ENCODE measurements at places on chromosomes 2 and 18. TPM values are rescaled to one million over a fixed set of nuclear protein-coding genes. Genes with fewer than 3 reads are reported as not detected.

DNA sequence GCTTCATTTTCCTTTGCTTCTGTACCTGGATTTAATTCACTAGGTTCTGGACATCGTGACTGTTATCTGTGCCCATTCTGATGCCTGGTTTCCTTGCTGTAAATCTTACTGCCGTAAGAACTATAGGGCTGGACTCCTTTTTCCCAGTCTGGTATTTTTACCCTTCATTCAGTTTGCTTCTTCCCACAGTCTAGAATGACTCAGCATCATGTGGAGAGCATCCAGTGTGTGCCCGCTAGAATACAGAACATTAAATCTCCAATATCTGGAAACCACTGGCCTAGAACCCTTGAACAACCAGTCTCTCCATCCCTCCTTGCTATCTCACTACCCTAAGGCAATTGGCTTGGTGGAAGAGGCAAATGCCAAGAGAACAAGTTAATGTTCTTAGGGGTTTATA lies 1075.4 kb upstream of the ZEB2 start:
- no peak for DNase-seq

- no peak for DNase-seq
Observed at GRCh38 chr18:13550418-13551304, 175.7 kb downstream of the FAM210A start.

- DNase-seq, result peak; percentile 17
Observed at GRCh38 chr2:160918906-160919503, 241.2 kb upstream of the TANK start.

- no peak for DNase-seq
Observed at GRCh38 chr18:59420244-59420643, 61.2 kb upstream of the LMAN1 start.

Gene CD8B2
- total RNA-seq, result not detected

GRCh38 chr18:61277808-61278207 lies 55.4 kb upstream of the CDH20 start:
- no peak for DNase-seq

DNA sequence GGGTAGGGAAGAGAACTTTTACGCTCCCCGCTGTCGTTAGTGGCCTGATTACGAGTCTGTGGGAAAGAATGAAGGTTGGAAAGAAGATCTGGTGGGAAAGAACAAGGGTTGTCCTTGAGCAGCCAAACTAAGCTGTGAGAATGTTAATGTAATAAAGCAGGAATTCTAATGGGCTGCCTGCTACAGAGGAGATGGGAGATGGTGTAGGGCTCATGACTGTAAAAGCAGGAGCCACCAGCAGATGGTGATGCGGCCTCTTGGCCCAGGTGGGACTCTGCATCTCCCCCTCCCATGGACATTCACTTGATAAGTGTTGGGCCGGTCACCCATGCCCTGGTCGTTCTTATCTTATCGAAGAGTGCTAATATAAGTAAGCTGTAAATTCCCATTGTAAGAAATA lies 150.0 kb downstream of the NEDD4L start:
- DNase-seq, result no peak

Gene GAL3ST2
- not detected for total RNA-seq

DNA sequence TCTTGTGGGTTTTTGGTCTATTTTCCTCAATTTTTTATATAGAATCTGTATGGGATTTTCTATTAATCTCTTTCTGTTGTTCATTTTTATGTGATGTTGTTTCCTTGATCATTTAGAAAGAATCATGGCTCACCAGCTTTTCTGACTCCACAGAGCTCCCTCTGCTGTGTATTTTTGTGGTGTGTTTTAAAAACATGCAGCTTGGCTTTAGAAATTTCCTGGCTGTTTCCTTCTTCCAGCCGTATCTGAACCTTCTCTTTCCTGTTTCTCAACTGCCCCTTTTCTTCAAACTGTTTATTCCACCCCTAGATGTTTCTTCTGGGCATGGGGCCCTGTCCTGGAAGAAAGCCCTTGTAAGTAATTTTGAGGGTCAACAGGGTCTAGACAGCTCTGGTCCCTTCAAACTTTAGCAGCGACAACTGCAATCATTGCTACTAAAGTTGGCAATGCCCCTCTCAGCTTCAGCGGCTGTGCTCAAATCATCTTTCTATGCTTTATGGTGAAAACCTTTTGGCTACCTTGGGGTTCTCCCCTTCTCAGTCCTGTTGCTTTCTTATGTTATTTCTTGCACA lies 17.6 kb upstream of the COPS8 start:
- DNase-seq, result no peak

GRCh38 chr18:76846217-76846616 lies 23.9 kb downstream of the ZNF236 start:
- no peak for DNase-seq

Gene TTN
- total RNA-seq, result 6,577 TPM

Gene SLC5A7
- total RNA-seq, result not detected

Gene SPP2
- not detected for total RNA-seq

GRCh38 chr2:218806346-218806978 lies 24.5 kb downstream of the CYP27A1 start:
- DNase-seq, result peak; percentile 88

Gene VSNL1
- not detected for total RNA-seq

DNA sequence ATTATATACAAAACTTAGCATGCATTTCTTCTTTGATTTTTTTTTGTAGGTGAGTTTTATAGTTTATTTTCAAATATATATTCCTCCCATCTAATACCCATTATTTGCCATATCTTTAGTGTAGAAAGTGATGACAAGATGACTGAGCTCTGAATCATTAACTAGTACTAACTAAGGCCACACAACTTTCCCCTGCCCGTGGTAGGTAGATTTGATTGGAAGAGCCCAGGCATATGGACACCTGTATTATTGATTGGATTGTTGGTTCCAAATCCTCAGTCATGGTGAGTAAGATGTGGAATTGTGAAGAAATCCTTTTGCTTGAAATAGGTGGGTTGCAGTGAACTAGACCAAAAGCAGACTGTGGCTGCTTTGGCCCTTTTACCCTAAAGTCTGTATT lies 54.8 kb downstream of the ABI2 start:
- DNase-seq, result no peak

- DNase-seq, result no peak
Observed at GRCh38 chr2:188032306-188032705, 259.4 kb upstream of the GULP1 start.

GRCh38 chr18:44518666-44519065 lies 162.0 kb upstream of the SETBP1 start:
- no peak for DNase-seq

DNA sequence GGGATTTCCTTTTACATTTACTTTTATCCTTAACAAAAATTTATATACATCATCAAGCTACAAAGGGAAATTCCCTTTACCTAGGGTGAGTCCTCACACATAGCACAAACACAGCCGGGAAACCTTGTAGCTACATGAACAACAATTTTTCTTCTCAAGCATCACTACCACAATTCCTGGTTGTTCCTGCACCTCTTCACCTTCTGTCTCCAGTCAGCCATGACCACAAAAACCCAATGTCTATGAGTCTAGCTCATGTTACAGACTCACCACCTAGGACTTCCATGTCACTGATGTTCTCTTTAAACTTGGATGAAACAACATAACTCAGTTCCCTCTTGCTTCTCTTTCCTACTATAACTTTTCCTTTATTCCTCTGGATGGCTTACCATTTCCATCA lies 460.4 kb downstream of the MBD2 start:
- DNase-seq, result no peak

Gene CCDC88A
- 17.6 TPM for total RNA-seq

DNA sequence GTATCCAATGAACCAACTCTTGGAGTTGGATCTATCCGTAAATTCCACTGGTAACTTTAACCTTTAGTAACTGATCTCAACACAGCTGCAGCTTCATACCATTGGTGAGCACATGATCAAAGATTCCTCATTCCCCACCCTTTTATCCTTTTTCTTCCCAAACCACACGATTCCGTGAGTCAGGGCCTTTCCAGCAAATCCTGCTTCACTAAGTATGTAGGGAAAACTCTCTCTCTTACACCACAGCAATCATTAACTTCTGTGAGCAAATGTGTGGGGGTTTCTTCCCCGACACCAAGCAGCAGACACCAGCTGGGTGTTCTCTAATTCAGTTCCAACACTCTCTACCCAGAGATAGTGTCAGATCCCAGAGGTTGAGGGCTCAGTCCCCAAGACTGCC lies 23.5 kb downstream of the ELP2 start:
- DNase-seq, result no peak

Gene BOLL
- total RNA-seq, result 2.4 TPM

Gene KRTCAP3
- total RNA-seq, result 2.1 TPM

GRCh38 chr2:203551778-203552177 lies 16.7 kb upstream of the RAPH1 start:
- no peak for DNase-seq

DNA sequence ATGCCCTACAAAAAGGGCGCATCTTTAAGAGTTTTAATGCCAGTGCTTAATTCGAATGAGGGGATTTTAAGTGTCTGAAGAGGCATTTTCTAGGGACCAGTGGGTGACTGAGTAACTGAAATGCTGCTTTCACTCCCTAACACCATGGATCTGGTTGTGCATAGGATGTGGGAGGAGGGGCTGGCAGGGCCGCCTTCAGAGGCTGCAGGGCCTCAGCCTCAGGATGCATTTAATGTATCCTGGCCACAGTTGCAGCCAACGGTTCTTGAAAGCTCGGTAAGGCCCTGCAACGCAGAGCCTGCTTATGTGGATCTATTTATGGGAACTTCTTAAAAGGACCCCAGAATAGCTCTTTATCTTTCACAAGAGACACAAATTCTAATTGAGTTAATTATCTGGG lies 25.8 kb upstream of the IL18RAP start:
- no peak for DNase-seq

GRCh38 chr18:70019991-70020390 lies 72.3 kb upstream of the CD226 start:
- DNase-seq, result no peak

- no peak for DNase-seq
Observed at GRCh38 chr2:215753808-215754207, 259.5 kb downstream of the MREG start.

- no peak for DNase-seq
Observed at GRCh38 chr2:108228006-108228405, 11.8 kb upstream of the SULT1C3 start.

- DNase-seq, result no peak
Observed at GRCh38 chr2:120441744-120442471, 96.0 kb downstream of the INHBB start.

Gene CEP68
- 21.4 TPM for total RNA-seq

DNA sequence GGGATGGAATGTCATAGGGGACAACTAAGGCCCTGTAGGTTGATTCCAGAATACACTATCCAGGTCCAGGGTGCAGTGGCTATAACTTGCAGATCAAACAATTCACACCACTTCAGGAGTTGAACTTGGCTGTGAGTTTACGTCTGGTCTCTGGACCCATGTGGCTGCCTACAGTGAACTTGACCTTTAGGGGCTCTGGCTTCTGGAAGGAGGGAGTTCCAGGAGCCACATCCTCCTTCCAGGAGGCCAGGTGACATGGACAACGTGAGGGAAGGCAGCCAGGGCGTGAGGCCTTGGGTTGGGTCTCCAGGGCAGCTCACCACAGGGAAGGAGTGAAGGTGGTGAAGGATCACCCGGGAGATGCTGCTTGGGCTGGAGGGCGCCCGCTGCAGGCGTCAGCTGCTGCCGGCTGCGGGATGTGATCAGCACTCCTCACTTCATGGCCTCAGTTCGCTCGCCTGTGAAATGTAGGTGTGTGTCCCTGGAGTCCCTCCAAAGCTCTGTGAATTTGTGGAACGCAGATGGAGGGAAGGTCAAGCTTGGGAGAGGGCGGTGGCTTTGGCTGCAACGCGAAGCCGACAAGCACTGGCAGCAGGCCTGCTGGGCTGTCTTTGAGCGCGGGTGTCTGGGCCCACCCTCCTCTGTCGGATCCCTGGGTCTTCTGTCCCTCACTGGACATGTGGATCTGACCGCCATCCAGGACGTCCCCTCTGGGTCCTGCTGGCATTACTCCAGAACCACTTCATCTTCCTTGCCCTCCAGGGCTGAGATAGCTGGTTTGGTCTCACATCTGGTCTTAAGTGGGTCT lies 146.5 kb downstream of the GLI2 start:
- DNase-seq, result no peak

DNA sequence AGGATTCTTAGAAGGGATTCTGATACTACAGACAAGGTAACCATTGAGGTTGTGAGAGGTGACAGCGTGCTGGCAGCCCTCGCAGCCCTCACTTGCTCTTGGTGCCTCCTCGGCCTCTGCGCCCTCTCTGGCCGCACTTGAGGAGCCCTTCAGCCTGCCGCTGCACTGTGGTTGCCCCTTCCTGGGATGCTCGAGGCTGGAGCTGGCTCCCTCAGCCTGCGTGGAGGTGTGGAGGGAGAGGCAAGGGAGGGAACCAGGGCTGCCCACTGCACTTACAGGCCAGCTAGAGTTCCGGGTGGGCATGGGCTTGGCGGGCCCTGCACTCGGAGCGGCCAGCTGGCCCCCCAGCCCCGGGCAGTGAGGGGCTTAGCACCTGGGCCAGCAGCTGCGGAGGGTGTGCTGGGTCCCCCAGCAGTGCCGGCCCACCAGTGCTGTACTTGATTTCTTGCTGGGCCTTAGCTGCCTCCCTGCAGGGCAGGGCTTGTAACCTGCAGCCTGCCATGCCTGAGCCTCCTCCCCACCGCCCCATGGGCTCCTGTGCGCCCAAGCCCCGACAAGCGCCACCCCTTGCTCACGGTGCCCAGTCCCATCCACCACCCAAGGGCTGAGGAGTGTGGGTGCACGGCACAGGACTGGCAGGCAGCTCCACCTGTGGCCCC lies 23.9 kb upstream of the RIT2 start:
- no peak for DNase-seq

GRCh38 chr2:28274911-28275685 lies 117.6 kb upstream of the FOSL2 start:
- peak; percentile 46 for DNase-seq

Measured in gastrocnemius medialis (tissue), 4 donors.